Stimulated activated CD8-positive, alpha-beta memory T cell treated with anti-CD3 and anti-CD28 coated beads, Interleukin-15, amount 100 ng/mL, for 4 hours (primary cell): ENCODE measurements at places on chromosomes 7 and 10.

GRCh38 chr7:100791881-100792666 is 35.2 kb downstream of the EPHB4 start:
- no peak for DNase-seq

GRCh38 chr10:132526676-132527075 is 10.9 kb upstream of the INPP5A start:
- no peak for DNase-seq

GRCh38 chr10:76126607-76127527 is 695.4 kb downstream of the LRMDA start:
- DNase-seq, result no peak

DNA sequence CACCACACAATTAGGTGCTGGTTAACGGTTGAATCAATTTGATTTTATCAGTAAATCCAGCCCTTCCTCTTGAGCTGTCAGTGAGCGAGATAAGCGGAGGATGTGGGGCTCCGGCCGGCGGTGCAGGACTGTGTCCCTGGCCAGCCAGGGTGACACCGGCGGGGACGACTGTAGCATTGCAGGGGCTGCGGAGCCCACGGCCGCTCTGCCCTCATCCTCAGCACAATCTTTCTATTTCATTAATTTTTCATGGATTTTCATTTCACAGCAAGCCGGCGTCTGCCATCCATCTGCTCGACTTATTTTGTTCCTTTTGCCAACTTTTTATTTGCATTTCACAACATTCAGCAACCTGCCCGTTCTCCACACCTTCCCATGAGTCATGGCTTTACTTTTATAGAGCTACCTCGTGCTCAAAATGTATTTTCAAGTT is 4.7 kb downstream of the ADARB2 start:
- DNase-seq, result no peak

DNA sequence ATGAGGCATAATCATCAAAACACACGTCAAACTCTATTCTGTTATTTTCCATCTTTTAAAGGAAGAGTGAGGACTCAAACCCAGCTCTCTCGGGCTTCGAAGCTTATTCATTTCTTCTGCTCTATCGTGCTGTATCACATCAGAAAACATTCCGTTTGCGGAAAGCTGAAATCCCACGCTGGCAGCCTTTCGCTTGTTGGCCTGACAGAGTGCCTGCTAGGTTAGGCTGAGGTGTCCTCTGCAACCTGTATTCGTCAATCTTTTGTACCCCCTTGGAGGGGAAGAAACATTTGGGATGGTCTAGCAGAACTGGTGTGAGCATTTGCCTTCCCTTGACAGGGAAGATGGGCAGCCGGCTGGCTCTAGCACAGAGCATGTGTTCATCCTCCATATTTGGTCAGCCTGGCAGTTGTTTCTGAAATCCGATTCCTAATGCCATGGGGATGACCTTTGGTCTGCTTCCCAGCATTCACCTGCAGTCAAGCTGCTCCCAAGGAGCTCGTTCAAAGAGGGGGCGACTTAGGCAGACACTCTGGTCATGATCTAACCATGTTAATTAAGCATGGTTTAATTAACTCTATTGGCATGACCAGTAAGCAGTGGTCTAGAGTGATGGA is 55.2 kb downstream of the TACC2 start:
- no peak for DNase-seq

- no peak for DNase-seq
These were observed 166.6 kb upstream of the KLF14 start for GRCh38 chr7:130900471-130901076.

- DNase-seq, result no peak
These were observed 29.4 kb upstream of the GPR26 start for GRCh38 chr10:123636598-123637325.

- no peak for DNase-seq
These were observed 263.5 kb upstream of the DKK1 start for GRCh38 chr10:52050429-52051047.

- no peak for DNase-seq
These were observed 67.8 kb downstream of the GSAP start for GRCh38 chr7:77348371-77348813.

DNA sequence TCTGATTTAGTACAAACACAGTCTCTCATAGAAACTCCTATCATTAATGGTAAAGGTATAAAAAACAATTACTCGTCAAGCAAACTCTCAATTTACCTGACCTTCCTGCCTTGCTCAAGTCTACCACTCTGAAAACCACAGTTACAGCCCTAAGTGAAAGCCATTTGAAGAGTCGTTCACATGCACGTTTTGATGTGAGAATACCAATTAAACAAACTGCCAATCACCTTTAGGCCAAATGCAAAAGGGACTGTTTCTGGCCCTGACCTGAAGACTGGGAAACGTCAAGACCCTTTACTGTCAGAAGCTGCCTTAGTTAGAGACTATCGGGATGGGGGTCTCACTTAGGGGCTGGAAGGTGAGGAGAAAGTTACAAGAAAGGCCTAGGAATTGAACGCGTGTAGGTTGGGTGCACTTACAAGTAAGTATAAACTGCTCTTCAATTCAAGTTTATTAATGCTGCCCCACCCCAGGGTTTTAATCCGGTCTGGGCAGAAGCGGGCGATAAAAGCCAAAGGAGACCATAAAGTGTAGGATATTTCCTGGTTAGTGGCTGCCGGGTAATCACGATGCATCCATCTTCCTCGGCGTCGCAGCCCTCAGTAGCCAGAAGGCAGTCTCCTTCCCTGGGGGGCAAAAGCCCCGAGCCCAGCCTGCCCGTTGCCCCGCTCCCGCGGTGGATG is 935 bp downstream of the TM9SF3 start:
- no peak for DNase-seq

- no peak for DNase-seq
These were observed 65.7 kb downstream of the AP3M1 start for GRCh38 chr10:74084955-74085354.

DNA sequence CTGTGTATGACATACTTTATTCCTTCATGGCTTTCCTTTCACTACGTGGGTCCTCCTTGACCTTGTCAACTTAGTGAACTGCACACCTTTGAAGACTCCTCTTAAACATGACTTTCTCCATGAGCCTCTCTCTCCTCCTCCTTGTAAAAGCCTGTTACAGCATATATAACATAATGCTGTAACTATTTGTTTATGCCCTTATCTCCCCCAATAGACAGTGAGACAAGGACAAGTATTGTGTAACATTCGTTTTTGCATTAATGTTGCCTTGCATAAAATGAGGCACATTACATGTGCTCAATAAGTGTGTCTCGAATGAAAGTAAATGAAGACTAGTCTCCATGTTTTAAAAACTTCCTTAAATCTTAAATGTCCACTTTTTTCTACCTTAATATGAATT is 4.3 kb upstream of the LAMB1 start:
- no peak for DNase-seq

- no peak for DNase-seq
These were observed 41.1 kb downstream of the CPVL start for GRCh38 chr7:29105191-29105590.

GRCh38 chr7:98641646-98642500 is 24.8 kb downstream of the NPTX2 start:
- DNase-seq, result no peak
